Keratinocyte (primary cell): ENCODE measurements at places on chromosomes 12 and 14.

DNA sequence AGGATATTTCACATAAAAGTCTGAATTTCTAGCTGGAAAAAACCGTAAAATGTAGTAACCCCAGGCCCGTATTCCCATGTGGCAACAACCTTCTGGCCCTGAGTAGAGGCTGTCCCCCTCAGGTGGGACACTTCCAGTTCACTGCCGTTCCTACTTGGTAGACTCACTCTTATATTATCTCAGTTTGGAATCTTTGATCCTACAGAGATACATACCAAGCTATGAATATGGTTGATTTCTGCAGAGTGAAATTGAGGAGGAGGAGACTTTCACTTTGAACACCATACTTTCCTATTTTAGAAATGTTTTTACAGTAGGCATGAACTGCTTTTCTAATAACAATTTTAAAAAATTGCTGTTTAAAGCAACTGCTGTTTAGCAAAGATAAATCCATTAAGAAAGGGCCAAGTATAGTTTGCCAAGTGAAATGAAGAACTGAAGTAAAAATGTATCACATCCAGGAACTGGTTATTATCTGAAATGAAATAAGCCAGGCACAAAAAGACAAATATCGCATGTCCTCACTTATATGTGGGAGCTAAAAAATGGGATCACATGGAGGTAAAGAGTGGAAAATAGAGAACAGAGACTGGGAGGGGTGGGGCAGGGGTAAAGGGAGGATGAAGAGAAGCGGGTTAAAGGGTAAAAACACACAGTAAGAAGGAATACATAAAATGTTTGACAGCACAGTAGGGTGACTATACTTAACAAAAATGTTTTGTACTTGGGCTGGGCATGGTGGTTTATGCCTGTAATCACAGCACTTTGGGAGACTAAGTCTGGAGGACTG is 92.8 kb upstream of the METAP2 start:
- no peak for DNase-seq

DNA sequence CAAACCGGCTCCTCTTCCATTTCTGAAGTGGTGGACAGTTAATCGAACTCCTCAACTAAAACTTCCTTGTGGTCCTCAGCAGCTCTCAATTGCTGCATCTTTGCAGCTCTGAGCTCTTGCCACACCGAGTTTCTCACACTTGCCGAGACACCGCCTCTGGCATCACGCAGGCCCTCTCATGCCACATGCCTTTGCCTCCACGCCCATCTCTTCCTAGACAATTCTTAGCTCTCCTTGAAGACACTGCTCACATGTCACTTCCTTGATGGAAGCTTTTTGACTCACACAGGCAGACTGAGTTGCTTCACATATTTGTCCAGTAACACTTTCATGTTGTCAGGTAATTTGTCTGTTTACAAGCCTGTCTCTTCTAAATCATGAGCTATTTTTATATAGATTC is 29.2 kb downstream of the KCNA1 start:
- DNase-seq: peak; percentile 28

DNA sequence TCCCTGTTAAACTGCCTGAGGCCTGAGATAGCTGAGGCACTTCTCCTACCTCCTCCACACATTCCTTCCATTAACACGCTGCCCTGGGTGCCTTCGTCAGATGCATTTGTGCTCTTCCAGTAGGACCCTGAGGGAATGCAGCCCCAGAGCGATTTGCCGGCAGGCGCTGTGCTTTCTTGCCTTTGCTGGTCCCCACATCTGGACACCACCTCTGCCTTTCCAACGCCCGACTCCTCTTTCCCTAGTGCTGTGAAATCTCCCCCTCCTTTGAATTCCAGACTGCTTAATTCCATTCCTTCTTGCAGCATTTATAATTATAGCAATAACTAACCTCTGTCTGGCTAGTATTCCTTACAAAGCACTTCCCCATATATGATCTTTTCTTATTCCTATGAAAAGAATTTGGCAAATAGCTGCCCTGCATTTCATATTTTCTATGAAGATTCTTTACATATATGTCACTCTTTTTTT is 88.4 kb downstream of the C12orf75 start:
- DNase-seq: no peak

DNA sequence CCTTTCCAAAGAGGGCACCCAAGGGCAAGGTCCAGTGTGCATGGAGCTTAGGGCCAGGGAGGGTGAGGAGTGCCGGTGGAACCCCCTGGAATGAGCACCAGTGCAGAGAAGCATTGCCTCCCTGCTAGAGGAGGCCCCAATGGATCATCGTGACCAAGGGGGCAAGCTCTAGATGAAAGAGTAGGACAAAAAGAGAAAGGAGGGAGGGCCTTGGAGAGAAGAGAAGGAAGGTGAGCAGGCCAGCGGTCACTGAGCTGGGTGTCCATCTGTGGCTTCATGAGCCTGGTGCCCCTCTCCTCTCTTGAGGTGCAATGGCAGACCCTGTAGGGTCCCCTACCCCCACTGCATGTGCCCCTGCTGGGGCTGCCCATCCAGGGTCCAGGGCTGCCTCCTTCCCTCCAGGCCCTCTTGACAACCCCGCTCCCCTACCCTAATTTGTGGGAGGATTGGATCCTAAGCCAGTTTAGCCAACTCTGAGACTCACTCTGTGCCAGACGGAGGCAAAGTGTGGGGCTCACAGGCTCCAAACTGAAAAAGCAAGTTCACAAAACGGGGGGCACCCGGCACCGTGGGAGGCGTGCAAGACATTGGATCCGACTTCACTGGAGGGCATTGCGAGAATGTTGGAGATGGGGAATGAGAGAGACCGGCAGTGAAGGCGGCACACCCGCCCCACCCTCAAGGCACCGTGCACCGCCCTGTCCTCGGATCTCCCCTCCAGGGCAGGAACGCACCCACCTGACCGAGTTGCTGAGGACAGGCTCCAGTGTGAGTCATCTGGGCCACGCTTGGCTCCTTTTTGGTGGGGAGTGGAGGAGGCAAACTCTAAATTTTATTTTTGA is 207.5 kb downstream of the KIF26A start:
- DNase-seq: no peak

- no peak for DNase-seq
Measured at GRCh38 chr12:49092086-49092815, 2.4 kb downstream of the DHH start.

GRCh38 chr14:82398256-82398655 is 864.6 kb upstream of the SEL1L start:
- DNase-seq: no peak

DNA sequence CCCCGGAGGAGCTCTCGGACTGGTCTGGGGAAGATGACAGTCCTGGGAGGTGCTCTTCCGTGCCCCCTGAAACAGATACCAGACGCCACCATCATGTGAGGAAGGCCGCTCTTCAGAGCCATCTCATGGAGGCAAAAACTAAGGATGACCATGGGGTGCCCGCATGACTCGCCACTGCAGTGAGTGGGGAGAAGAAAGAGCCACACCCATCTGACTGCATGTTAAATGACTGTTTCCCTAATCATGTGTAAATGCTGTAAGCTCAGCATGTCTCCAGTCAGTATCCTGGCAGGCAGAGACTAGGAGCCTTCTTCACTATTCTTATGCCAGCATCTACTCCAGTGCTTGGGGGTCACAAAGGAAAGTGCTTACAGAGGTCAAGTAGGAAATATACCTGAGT is 4.0 kb downstream of the STON2 start:
- DNase-seq: no peak

- no peak for DNase-seq
Measured at GRCh38 chr14:101070540-101071492, 167.3 kb upstream of the RTL1 start.

GRCh38 chr14:76697246-76697905 is 63.9 kb upstream of the VASH1 start:
- DNase-seq: no peak

DNA sequence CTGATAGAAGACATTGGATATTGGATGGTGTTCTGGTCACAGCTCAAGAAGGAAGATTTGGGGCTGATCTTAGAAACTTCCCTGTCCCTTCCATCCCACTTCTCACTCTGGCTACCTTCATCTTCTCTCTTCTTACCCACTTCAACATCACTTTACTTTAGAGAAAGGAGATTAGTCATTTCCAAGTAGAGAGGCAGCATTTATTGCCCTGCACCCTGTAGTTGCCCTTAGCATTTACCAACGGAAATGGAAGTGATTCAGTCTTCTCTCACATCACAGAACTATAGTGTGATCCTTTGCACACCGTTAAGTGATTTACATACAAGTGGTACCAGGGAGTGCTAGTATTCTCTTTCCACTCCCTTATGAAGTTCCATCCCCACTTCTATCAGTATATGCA is 52.4 kb downstream of the PHLDA1 start:
- DNase-seq: no peak

- DNase-seq: no peak
Measured at GRCh38 chr12:17416748-17417147, 673.2 kb downstream of the RERGL start.

GRCh38 chr12:99035803-99036202 is 390.7 kb downstream of the APAF1 start:
- DNase-seq: no peak

- no peak for DNase-seq
Measured at GRCh38 chr14:72303930-72304329, 371.7 kb downstream of the RGS6 start.

GRCh38 chr12:24200010-24200409 is 250.5 kb upstream of the SOX5 start:
- no peak for DNase-seq

DNA sequence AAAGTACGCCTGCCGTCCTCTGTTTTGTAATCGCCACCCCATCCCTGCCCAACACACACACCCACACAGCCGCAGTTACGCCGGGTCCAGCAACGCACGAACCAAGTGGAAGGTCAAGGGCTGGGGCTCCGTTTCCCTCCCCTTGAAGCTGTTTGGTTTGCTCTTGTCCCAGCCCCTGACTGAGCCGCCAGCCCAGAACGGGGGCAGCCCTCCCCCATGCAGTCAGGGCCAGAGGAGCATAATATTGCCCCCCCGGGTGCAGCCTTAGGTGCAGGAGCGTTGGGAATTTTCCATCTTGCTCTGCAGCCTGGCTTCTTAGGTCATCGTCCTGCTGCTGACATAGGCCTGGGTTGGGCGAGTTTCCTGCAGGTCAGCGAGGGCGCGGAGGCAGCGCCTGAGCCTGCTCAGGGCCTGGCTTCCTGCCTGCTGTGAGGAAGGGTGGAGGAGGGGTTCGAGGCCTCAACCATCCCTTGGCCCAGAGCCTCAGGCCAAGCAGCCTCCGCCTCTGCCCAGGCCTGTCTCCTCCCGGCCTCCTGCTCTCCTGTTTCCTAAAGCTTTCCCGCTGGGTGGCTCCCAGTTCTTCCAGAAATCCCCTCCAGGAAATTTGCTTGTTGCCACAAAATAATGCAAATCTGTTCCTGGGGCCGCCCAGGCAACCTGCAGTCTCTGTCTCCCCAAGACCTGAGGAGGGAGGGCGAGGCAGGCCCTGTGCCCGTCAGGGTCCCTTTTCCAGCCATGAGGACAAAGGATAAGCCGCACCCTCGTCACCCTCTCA is 44.5 kb downstream of the PSMA6 start:
- DNase-seq: no peak

DNA sequence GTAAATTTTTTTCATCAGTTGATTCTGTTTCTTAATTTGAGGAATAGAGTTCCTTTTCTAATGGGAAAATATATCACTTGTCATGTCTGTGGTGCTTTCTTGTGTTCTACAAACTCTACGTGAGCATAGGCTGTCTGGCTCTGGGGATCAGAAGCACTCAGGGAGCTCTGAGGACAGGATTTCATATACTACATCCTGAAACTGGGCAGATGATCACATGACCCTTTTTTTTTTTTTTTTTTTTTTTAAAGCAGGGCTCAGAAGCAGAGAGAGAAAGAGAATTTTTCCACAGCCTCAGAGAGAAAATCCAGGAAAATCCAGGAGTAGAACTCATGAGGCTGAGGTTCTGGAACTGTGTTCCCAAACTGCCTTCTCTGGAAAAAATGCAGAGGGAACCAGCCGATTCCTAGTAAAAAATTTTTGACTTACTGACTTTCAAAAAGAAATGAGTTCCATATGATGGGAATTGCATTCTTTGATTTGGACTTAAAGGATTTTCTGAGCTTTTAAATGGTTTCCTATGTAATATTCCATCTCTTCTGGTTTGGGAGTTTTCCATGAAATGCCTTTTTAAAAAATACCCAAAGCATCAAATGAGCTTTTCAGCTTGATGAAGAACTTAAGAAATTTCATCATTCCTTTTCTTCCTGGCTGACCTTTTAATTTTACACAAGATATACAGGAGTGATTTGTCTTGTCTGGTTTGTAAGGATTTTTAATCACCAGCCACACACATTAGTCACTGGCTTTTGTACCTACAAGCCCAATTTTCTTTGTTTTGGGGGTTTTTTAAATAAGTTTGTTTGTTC is 183.1 kb upstream of the HIF1A start:
- DNase-seq: no peak

DNA sequence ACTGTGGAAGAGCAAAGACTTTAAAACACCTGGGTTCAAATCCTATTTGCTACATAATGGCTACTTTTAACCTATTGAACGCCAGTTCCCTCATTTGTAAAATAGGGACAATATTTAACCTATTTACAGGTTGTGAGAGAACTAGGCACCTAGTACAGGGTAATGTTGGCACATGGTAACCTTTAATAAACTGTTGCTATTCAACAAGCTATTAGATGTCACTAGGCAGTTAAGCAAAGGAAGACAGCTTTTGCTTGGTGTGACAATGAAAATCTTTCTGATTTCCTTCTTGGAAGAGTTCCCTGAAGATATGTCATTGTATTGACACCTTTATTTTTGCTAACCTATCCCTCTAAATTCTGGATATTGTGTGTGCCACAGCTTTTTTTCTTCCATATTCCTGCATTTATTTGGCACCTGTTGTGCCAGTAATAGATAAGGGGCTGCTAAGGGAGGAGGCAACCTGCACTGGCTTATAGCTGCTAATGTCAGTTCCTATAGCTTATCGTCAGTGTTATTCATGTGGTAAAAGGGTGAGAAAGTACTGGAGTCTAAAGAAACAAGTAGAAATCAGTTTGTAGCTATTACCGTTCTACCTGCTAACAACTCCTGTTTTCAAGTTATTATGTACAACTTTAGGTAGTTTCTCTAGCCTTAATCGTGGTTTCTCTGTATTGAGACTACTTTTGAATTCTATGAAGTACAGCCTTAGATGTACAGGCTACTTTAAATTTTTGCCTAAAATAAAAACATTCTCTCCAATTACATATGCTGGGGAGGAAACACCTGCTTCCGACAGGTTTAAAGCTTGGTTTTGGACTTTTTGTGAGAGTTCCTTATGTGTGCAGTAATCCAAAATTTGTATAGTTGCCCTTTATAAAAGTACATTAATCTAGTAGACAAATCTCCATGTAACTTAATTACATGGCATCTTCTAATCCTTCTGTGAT is 24.3 kb downstream of the HIF1A start:
- no peak for DNase-seq

DNA sequence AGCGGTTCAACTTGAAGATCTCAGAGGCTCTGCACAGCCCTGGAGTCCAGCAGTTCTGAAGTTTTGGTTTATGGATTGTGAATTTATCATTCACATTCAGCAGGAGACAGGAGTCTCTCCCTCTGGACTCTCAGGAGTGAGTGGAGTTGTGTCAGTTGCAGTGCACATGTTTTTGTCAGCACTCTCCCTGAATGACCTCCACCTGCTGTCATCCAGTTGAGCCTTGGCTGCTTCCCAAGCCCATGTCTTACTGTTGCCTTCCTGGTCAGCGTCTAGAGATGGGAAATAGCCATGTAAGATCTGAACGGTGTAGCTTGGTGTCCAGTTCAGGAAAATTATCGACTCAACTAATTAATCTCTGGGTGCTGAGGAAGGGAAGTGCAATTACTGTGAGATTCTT is 133.2 kb downstream of the PRKCH start:
- DNase-seq: no peak
